Endothelial cell (in vitro differentiated cells): ENCODE measurements at places on chromosomes 3 and 15.

DNA sequence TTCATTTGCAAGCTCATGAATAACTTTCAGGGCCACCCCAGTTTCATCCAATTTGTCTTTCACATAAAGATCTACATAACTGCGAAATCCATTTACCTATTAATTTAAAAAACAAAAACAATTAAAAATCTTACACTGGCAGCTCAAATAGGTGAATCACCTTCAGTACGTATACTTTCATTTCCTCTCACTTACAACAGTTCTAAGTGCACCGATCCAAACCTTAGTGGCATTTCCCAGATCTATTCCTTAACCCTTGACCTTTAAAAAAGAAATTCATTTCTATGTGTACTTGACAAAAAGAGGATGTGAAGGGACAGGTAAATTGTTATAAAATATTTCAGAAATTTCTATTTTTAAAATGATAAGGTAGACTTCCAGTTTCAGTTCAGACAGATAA lies 30.8 kb downstream of the TOP2B start:
- DNase-seq: no peak

DNA sequence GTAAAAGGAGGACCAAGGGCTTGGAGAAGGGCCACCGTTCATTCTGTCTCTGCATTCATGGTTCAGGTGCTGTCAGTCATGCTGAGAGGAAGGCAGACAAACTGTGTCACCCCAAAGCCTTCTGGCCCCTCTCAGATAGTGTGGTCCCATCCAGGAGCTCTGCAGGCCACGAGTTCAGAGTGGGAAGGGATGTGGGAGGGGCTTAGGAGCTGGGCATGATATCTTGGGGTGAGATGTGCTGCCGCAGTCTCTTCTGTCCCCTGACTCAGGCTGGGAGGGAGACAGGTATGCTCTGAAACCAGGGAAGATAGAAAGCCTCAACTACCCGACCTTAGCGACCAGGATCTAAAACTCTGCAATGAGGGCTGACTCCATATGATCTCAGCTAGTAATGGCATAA lies 19.6 kb upstream of the MYO1E start:
- no peak for DNase-seq

GRCh38 chr15:82646250-82647044 lies 716 bp downstream of the CPEB1 start:
- DNase-seq: no peak

DNA sequence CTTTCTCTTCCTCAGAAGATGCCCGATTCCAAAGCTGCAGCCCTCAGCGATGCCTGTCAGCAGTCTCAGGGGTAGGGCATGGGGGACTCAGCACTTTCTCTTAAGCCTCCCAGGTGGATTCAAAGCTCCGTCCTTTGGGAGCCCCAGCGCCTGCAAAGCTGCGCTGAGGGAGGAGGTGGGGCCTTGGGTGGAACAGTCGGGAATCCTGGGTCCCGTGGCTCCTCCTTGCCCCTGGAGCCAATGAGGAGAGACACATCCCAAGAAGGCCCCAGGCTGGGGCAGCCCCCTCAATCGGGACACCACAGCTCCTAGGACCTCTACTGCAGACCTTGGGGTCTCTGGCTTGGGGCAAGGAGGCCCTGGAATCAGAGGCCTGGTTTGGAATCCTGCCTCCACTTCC lies 227.5 kb upstream of the IGF1R start:
- DNase-seq: no peak

GRCh38 chr3:107392549-107393165 lies 15.4 kb downstream of the CCDC54 start:
- DNase-seq: no peak

DNA sequence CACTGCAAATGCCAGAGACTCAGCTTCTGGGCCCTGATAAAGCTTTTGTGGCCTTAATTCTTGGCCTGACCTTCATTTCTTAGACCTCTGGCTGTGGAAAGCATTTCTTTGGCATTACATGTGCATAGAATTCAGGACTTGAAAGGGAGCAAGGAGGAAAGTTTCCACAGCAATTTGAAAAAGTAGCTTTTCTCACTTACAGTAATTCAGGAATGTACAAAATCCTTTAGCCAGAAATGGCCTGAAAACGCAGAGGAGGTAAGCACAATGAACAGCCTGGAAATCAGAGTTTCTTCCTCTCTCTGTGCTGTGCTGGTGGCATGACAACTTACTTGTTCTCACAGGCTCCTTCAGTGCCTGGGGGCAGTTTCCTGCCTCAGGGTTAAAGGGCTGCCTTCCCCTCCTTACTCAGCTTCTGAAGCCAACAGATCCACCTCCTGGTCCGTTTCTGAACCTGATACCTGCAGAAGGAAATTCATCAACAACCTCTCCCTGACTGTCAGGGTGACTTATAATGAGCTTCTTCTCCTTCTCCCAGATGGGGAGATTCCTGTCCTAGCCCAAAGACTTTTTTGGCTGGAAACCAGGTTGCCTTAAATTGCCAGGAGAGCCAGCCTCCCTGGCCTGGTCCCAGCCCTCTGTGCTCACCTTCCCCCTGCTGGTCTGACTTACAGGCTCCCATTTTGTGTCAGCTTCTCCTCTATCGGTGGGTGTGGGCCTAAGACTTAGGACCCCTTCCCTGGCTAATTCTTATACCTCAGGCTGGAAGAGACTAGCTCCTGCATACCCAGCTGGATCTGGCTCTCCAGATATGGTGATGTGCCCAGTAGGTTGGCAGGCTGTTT lies 102.3 kb downstream of the MYRIP start:
- DNase-seq: peak; percentile 9

DNA sequence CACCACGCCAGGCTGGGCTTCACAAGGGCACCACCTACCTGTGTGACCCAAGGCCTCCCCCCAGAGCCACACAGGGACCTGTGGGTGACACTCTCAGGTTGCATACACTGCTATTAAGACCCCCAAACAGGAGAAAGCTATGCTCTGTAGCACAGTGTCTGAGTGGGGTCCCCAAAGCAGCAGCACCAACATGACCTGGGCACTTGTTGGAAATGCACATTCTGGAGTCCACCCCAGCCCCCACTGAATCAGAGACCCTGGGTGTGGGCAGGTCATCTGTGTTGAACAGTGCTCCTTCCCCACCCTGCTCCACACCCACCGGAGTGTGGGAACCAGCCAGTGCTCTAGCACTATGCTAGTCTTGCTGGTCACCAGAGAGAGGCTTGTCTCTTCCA lies 76.1 kb downstream of the ADAMTS17 start:
- no peak for DNase-seq

DNA sequence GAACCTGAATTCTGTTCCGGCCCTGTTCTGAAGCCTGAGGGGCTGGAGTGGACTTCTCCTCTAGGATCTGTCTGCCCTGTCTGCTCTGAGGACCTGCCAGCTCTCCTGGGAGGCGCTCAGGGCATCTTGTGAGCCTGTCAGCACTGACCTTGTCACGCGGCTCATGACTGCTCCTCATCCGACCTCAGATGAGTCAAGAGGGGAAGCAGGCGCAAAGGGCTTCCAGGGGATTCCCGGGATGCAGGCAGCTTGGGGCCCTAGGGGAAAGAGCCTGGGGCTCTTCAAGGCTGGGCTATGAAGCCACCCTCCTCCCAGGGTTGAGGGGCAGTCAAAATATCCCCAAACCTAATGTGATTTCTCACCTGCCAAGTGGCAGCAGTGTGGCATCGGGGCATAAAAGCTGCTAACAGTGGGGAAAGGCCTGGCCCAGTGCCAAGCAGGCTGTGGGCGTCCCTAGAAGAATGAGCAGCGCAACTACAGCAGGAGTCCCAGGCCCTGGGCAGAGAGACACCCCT lies 27.6 kb upstream of the ANKDD1A start:
- DNase-seq: no peak

DNA sequence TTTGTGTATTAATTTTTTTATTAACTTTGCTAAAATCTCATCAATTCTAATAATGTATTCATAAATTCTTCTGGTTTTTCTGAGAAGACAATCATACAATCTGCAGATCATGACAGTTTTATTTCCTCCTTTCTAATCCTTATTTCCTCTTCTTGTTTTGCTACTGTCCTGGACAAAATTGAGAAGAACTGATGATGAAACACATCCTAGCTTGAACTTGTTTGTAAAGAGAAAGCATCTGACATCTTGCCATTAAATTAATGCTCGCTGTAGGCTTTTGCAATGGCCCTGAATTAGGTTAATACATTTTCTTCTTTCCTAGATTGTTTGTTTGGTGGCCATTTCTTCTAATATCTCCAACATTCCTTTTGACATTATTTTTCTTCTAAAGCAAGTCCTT lies 110.9 kb upstream of the TPM1 start:
- no peak for DNase-seq

- DNase-seq: peak; percentile 58
These were observed 136.4 kb upstream of the NDN start for GRCh38 chr15:23823508-23823907.

DNA sequence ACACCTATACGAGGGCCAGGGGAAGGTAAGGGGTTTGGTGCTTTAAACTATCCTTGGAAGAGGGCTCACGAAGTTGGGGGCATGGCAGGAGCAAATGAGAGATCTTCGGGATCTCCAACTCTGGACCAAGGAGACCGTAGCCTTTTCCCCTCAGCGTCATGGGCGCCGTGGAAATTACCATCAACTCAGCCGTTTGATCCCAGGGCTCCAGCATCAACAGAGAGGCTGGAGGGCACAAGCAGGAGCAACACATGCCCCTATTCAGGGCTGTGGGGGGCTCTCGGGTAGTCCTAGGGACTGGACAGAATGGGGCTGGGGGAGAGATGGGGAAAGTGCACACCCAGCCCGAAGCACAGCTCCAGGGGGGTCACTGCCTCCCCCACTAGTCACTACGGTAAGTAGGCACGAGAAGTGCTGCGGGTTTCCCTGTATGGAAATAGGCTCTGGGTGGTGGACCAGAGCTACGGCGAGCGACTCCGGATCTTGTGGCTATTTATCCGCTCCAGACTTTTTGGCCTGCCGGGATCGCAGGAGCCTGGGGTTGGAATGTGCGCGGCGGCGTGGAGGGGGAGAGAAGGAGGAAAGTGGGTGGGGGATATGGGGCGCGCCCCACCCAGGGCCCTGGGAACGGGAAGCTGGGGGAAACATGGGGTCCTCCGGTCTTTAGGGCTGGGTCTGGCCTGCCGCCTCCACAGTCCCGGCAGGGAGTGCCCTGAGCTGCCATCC lies 539 bp upstream of the LAMB2 start:
- peak; percentile 79 for DNase-seq

DNA sequence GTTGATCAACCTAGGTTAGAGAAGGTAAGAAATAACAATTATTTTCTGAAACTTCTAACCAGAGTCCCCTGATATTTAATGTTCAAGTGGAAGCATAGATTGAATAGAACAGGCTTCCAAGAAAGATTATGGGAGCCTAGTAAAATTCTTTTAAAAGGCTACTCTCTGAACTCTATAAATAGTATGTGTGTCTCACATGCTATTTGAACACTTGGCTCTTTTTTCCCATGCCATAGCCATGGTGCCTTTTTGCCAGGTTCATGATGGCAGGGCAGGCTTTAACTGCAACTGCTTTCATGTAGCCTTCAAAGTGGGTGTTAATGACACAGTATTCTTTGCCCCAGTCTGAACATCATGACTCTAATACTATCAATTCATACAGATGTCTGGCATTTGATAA lies 22.9 kb upstream of the STRIT1 start:
- DNase-seq: no peak

DNA sequence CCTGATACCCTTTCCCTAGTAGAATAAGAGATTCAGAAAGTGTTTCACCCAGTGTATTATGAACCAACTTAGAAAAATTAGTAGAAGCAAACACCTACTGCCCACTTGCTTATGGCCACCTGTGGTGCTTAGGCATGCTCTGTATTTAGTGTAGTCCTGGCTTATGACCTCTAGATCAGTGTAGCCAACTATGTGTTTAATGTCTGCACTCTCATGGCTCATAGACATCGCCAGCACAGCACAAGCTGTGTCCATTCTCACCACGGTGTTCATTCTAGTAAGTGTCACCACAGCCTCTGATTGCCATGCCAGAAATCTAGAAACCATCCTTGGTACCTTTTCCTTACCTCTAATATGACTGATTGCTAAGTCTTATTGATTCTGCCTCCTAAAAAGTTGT lies 14.3 kb downstream of the ASB7 start:
- no peak for DNase-seq

- no peak for DNase-seq
These were observed 100.0 kb downstream of the PCCB start for GRCh38 chr3:136350132-136350531.

GRCh38 chr3:157154563-157155330 lies 5.2 kb downstream of the CCNL1 start:
- no peak for DNase-seq

GRCh38 chr3:71791634-71792033 lies 6.7 kb upstream of the PROK2 start:
- no peak for DNase-seq

DNA sequence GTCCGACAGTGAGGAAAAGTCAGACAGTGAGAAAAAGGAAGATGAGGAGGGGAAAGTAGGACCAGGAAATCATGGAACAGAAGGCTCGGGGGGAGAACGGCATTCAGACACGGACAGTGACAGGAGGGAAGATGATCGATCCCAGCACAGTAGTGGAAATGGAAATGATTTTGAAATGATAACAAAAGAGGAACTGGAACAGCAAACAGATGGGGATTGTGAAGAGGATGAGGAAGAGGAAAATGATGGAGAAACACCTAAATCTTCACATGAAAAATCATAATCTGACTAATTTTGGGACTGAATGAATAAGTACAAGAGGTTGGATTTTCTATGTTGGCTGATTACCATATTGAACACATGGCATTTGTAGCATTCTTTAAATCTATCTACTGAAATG lies 26.2 kb downstream of the SEC62 start:
- no peak for DNase-seq

- peak; percentile 52 for DNase-seq
These were observed at the start of gene CNTN3 for GRCh38 chr3:74614107-74614967. CNTN3 (minus strand) TSS chr3:74614659; CDS start chr3:74521112, 93,547 bp downstream.

GRCh38 chr3:106204160-106204868 lies 335.5 kb upstream of the CBLB start:
- no peak for DNase-seq

GRCh38 chr15:90686435-90687218 lies 30.5 kb upstream of the BLM start:
- no peak for DNase-seq

DNA sequence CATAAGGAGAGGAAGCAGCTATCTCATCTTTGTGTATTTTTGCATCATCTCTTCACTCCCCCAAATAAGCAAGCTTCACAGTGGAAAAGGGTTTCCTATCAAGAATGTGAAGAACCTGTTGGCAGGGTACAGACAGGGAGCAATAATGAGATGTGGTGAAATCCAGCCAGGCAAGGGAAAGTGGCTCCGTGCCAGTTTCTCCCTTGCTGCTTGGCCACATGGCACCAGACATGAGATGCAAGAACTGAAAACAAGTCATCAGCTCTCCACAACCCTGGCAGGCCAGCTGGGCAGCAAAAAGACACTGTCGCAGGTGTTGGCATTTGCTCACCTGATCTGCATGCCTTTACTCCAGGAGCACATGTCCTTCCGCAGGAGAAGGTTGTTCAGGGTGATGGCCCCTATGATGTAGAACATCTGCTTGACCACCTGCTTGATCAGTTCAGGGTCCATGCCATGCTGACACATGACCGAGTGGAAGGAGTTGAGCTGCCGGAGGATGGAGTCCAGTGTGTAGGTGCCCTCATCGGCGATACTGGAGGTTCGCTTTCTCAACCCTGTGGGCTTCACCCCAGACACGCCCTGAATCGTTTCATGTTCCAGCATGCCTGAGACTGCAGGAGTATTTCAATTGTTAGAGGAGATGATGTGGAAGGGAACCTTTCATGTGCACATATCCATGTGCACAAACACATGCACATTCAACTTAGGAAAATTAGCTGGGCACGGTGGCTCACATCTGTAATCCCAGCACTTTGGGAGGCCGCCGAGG lies 23.3 kb upstream of the MYO5C start:
- no peak for DNase-seq

- DNase-seq: no peak
These were observed 10.6 kb upstream of the OXSR1 start for GRCh38 chr3:38154625-38155255.

GRCh38 chr15:41660235-41661077 lies at the start of gene MGA:
MGA (plus strand) TSS chr15:41660405.
- peak; percentile 93 for DNase-seq
